NCI-H2029 treated with DMSO at 0.1 percent for 48 hours (cell line): ENCODE measurements at places on chromosomes 5 and 9.

DNA sequence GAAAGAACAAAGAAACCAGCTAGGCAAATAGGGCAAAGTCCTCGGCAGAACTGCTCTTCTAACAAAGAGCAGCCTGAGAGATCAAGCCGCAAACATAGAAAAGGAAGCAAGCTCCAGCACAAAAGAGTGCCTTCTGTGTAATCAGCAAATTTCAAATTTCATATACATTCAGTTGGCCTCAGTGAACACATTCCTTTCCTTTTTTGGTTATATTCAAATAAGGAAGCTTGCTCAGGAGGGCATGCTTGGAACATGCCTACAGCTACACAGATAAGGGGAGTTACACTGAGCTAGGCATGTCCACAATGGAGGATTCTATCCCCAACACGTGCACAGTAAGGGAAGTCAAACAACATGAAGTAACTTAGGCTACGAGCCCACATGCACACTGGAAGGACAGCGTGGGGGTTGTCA is 23.4 kb downstream of the IL33 start:
- no peak for DNase-seq

DNA sequence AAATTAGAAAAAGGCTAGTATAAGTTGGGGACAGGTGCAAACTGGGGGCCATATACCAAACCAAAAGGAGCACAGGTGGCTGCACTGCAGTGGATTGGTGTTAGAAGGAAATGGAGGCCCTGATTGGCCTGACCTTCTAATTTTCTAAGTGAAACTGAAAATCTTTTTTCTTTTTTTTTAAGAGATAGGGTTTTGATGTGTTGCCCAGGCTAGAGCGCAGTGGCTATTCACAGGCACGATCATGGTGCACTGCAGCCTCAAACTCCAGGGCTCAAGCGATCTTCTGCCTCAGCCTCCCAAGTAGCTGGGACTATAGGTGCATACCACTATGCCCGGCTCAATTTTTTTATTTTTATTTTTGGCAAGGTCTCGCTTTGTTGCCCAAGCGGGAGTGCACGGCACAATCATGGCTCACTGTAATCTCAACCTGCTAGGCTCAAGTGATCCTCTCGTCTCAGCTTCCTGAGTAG is 9.8 kb upstream of the CCDC69 start:
- no peak for DNase-seq

DNA sequence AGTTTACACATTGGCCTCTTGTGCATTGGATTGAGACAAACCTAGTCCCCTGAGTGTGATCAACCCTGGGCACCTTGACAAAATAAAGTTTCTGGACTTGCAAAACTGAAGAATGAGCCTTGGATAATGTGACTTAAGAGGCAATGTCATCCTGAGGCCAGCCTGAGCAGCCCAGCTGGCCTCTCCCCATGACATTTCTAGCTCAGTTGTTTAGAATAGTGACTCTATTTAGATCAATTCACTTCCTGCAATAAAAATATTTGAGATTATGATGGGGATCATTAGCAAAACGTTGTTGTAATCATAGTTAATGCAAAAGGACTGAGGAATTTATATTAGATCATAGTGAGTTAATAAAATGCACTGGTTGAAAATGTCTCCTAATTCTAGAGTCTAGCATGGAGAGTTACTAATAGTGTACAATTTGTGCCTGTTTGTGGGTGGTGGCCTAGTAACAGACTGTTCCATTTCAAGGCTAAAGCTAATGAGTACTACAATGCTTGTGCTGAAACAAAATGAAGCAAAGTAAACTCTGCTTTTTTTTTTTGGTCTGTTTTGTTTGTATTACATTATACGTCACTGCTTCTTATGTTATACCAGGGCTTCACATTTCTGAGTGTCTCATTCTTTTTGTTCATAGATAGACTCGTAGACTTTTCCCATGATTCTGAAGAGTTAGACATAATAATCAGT is 10.9 kb upstream of the RHOBTB3 start:
- no peak for DNase-seq

DNA sequence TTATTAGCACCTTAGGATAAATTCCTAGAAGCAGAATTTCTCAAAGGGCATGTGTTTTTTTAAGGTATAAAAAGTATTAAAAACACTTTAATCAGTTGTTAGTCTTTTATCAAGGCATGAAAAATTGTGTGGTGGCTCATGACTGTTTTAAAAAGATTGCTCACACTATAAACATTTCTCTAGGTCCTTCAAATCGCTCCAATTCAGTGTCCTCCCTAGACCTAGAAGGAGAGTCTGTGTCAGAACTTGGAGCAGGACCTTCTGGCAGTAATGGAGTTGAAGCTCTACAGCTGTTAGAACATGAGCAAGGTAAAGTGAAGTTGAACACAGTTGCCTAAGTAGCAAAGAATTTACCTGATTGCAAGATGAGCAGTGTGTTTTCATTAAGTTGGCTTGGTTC is 62.0 kb downstream of the GAPVD1 start:
- no peak for DNase-seq

GRCh38 chr5:40437452-40437861 is 242.3 kb upstream of the PTGER4 start:
- no peak for DNase-seq

- DNase-seq = no peak
Observed at GRCh38 chr9:130959809-130960334, 20.8 kb upstream of the FIBCD1 start.

- no peak for DNase-seq
Observed at GRCh38 chr5:21071986-21072385, 1084.0 kb upstream of the CDH18 start.

DNA sequence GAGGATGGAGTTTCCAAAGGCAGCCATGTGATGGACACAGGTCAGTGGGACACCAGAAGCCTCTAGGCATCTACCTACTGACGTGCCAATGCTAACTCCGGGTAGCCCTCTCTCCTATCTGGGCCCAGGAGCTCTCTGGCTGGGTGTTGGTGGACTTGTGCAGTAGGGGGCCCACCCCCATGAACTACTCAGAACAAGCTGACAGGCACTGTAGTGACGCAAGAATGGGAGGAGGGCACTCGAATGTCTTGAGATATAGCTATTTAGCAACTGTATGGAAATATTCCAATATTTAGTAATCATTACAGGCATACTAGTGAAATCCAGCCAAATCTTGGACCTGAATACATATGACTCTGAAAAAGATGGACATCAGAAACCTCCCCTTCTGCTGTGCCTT is 5.7 kb upstream of the DOCK2 start:
- DNase-seq = no peak

- no peak for DNase-seq
Observed at GRCh38 chr9:28249424-28249823, 676.1 kb upstream of the C9orf72 start.

DNA sequence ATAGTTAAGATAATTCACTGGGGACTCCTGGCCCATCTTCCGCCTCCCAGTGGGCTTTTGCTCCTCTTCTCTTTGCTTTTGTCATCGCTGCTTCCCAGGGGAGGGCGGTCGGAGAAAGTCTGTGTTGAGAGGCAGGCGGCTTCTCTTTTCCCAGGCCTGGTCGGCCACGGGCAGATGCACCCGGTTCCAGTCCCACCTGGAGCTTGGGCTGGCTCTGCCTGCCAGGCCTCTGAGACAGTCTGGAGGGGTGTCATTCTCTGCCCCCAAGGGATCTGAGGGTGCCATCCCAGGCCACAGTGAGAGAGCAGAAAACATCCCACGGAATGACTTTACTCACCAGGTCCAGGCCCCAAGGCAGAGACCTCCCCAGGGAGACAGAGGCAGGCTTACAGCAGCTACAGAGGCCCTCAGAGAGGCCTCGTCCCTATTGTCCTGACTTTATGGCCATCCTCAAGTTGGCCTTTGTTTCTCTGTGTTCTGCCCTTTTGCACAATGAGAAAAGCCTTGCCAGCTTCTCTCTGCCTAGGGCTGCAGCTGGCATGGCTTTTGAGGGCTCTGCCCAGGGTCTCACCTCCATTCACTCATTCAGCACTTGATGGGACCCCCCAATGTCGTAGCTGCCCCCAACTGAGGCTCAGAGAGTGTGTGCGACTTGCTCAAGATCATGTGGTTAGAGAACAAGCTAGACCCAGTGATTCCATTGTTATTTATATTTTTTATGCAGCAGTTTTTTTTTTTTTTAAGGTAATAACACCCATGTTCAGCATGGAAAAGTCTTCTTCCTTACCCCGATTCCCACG is 44.2 kb upstream of the BOD1 start:
- DNase-seq = no peak

DNA sequence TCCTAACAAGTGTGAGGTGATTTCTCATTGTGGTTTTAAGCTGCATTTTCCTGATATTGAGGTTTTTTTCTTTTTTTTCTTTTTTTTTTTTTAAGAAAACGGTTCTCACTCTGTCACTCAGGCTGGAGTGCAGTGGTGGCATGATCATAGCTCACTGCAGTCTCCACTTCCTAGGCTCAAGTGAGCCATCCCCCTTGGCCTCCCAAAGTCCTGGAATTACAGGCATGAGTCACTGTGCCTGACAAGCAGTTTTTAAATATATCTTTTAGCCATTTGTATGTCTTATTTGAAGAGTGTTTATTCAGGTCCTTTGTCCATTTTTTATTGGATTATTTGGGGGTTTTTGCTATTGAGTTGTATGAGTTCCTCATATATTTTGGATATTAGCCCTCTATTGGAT is 53.8 kb downstream of the GCNT1 start:
- DNase-seq = no peak

- DNase-seq = no peak
Observed at GRCh38 chr5:175878544-175879438, 7.4 kb downstream of the CPLX2 start.

DNA sequence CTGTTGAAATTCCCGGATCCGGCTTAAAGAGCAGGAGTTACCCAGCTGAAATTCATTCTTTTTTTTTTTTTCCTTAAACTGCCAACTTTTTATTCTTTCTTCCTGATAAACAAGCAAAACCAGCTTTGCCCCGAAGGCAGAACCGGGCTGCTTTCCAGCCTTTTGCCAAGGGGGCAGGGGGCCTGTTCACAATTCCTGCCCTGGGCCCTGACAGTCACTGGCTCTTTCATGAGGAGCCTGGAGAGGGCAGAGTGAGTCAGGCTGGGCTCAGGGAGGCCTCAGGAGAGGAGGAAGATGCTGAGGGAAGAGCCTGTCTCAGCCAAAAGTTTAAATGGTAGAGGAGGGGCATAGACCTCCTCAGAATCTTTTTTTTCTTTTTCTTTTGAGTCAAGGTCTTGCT is 4.8 kb downstream of the GLIPR2 start:
- DNase-seq = no peak

- no peak for DNase-seq
Observed at GRCh38 chr5:143966280-143966679, 154.3 kb downstream of the HMHB1 start.

DNA sequence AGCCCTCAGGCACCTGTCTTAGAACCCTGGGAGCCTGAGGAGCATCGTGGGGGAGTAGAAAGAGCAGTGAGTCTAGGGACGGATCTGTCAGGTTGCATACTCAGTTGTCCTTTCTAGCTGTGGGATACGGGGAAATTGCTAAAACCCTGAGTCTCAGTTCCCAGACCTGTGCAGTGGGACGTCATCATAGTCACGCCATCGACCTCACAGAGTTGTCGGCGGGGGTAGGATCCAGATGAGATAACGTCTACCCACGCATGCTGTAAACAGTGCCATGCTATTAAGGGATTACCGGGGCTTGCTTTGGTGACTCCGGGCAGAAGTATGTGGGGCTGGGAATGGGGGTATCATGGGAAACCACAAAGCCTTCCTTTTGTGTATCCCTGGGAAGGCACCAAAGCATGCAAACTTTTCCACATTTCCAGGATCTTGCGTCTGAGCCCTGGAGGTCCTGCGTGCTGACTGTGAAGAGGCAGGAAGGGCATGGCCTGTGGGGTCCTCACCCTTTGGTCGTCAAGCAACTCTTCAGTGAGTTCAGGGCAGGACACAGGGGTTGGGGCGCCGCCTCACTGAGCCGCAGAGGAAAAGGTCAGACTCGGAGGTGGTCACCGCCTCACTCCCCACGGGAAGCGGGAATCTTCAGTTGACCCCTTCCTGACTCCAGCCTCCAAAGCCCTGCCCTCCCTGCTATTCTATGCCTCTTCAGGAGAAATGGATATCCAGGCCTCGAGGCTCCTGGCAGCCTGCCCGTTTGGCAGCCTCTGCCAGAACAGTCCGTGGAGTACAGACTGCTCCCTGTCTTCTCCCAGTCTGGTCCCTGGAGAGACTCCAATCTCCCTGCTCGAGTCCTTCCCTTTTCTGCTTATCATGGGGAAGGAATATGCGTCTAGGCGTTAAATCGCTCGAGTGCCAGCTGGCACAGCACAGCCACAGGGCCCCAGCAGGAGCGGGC is 186.8 kb upstream of the KLF9 start:
- peak; percentile 94 for DNase-seq

GRCh38 chr5:84370176-84370575 is 14.5 kb downstream of the EDIL3 start:
- DNase-seq = no peak

DNA sequence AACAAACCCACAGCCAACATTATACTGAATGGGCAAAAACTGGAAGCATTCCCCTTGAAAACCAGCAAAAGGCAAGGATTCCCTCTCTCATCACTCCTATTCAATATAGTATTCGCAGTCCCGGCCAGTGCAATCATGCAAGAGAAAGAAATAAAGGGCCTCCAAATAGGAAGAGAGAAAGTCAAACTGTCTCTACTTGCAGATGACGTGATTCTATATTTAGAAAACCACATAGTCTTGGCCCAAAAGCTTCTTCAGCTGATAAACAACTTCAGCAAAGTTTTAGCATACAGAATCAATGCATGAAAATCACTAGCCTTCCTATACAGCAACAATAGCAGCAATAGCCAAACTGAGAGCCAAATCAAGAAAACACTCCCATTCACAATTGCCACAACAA is 333.7 kb upstream of the EDIL3 start:
- DNase-seq = no peak

GRCh38 chr5:72478684-72479083 is 28.5 kb downstream of the ZNF366 start:
- DNase-seq = no peak

GRCh38 chr5:169260896-169261569 is 39.9 kb downstream of the SLIT3 start:
- DNase-seq = no peak

DNA sequence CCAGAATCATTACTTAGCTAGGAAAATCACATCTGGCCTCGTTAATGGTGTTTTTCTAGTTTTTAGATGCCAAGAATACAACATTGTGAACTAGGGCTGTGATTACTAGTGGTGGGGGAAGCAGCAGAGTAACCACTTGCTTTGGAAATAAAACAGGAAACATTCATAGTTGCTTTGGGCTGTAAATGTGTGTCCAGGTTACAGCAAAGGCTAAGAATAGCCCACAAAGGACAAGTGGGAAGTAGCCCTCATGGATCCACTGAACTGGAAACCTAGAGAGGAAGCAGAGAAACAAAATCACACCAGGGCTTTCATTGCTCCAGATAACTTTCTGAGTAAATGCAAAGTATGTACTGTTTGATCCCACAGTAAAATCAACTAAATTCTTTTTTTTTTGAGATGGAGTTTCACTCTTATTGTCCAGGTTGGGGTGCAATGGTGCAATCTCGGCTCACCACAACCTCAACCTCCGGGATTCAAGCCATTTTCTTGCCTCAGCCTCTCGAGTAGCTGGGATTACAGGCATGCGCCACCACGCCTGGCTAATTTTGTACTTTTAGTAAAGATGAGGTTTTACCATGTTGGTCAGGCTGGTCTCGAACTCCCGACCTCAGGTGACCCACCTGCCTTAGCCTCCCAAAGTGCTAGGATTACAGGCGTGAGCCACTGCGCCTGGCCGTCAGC is 56.2 kb upstream of the TNFSF15 start:
- peak; percentile 44 for DNase-seq
